GM13976 (cell line): ENCODE measurements at places on chromosomes 2 and 18.

DNA sequence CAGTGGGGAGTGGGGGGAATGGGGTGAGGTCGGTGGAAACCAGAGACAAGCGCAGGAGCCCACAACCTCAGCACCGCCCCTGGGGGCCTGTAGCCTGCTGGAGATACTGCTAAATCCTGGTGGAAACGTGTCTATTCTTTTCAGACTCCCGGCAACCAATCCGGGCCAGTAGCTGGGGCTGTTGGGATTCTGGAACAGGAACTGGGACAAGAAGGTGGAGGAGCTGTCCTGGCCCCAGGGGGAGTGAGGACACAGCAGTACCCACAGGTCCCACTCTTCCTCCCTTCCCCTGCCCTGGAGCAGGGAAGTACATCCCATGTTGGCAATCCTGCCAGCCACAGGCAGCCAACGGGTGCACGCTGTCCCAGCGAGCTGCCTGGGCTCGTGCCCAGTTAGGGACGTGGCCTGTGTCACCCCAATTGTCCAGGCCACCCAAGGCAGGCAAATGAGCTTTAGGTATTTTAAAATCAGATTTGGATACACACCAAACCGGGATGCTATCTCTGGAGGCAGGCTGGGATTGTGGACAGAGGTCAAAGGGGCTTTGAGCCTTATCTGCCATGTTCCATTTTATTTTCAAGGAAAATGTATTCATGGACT is 51.8 kb downstream of the HS1BP3 start:
- DNase-seq = no peak

DNA sequence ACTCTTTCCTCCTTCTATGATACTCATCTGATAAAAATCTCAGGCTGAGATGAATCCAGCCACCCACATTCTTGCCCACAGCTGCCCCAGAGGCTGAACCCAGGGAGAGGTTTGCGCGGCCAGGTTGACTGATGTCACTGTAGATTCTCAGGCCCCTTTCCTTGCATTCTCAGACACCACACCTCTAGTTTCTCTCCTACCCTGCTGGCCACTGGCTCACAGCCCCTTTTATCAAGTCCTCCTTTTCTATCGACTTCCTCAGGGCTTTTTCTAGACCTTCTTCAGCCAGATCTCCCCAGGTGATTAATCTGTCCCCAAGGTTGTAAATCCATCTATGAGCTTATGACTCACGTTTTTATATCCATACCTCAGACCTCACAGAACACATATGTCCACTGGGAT is 99.8 kb downstream of the TACR1 start:
- DNase-seq = no peak

DNA sequence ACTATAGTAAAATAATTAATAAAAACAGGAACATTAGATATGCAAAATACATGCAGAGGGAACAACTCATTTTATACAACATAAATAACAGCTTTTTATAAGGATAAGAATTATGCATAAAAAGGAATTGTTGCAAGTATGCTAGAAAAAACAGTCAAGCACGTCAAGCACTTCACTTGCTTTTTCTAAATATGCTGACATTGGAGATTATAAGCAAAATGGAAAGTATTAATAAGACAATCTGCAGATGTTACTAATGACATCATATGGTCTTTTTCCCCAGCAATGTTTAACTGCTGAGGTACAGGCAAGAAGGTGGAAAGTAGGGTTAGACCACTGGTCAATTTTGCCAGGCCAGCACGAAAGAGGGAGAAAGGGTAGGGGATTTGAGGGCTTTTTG is 111.7 kb downstream of the HIBCH start:
- no peak for DNase-seq

- DNase-seq = no peak
Measured at GRCh38 chr18:50183556-50183955, 11.4 kb downstream of the MYO5B start.

GRCh38 chr2:40394597-40394996 is 57.3 kb downstream of the SLC8A1 start:
- DNase-seq = no peak

DNA sequence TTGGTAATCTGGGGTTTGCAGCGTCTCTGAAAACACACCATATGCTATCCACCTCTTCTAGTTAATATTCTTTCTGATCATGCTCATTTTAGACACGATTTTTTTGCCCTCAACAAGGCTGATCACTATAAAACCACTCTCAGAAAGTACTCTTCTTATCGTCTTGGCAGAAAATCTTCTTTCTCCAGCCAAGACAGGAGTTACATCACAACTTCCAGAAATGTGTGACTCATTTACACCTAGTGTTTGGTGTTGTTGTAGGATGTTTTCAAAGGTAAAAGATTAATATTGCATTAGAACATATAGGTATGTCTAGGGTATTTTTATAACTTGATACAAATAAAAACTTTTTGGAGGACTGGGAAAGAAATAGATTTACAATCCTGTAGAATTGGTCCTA is 138.5 kb upstream of the NETO1 start:
- DNase-seq = no peak

DNA sequence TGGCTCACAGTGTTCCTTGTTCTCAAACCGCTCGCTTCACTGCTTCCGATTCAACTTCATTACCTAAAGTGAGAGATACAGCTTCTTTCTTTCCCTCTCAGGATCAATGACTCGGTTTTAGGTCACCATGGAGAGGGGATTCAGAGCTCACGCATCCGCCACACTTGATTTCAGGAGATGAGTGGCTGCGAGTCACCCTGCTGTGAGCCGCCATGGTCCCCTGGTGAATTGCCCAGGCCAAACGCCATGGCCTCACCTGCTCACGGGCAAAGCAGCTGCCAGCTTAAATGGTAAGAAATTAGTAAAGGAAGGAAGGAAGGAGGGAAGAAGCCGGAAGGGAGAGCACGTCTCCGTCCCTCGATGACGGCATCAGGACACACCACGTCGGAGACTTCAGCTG is 60.5 kb downstream of the ADNP2 start:
- DNase-seq = no peak

DNA sequence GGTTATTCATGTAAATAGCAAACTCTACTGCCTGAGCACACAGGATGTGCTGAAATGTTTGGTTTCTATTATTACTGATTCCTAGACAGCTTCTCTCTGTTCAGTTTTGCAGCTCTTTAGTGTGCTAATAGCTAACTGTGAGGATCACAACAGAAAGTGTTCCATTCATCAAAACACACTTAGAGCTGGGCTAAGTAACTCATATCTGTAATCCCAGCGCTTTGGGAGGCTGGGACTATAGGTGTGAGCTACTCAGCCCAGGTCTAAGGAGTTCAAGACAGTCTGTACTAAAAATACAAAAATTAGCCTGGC is 63.2 kb downstream of the MOGAT1 start:
- DNase-seq = peak; percentile 32

- DNase-seq = no peak
Measured at GRCh38 chr2:184620367-184620766, 22.0 kb downstream of the ZNF804A start.

DNA sequence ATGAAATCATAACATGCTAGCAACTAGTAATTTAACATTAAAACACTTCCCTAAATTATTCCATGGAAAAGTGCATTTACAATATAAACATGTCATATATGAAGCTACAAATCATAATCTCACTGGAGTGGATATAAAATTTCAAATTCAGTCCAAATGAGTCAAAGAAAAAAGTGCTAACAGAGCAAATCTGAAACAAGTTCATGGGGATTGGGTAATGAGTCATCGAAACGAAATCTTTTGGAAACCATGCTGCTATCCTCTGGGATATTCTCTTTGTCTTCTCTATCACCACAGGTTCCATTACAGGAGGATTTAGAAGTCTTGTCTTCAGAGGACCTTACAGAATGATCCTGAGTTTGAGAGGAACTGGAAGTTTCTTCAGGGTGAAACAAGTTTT is 34.1 kb downstream of the STK17B start:
- no peak for DNase-seq
